Neural crest cell (in vitro differentiated cells): ENCODE measurements at places on chromosomes 16 and 17.

DNA sequence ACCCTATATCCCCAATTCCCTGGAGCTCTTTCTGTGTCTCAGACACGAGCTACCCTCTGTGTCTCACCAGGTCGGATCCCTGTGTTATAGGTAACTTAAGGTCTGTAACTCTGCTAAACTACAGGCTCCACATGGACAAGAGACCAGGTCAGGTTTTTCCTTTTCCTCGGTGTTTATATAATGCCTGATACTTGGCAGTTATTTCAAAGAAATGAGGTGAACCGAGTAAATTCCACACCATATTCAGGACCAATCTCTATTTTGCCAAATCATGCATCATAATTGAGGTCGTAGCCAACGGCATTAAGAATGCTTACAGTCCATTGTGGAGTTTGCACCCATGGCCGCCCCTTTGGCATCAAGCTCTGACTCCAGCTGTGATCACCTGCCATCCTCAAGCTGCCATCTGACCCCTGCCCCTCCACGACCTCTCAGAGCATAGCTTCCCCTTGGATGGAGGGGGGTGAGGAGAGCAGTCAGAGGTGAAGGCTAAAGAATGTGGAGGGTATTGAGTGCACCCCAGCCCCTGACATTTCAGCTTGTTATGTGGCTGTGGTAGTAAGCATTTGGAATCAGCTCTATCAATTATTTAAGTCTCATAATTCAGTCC, 434.7 kb upstream of the RBFOX1 start:
- no peak for DNase-seq

GRCh38 chr17:4446326-4447071, 12.8 kb downstream of the SPNS3 start:
- no peak for DNase-seq

GRCh38 chr17:34879146-34879545, 82.1 kb downstream of the CCT6B start:
- no peak for DNase-seq

GRCh38 chr16:70258946-70259345, 7.2 kb upstream of the EXOSC6 start:
- no peak for DNase-seq

DNA sequence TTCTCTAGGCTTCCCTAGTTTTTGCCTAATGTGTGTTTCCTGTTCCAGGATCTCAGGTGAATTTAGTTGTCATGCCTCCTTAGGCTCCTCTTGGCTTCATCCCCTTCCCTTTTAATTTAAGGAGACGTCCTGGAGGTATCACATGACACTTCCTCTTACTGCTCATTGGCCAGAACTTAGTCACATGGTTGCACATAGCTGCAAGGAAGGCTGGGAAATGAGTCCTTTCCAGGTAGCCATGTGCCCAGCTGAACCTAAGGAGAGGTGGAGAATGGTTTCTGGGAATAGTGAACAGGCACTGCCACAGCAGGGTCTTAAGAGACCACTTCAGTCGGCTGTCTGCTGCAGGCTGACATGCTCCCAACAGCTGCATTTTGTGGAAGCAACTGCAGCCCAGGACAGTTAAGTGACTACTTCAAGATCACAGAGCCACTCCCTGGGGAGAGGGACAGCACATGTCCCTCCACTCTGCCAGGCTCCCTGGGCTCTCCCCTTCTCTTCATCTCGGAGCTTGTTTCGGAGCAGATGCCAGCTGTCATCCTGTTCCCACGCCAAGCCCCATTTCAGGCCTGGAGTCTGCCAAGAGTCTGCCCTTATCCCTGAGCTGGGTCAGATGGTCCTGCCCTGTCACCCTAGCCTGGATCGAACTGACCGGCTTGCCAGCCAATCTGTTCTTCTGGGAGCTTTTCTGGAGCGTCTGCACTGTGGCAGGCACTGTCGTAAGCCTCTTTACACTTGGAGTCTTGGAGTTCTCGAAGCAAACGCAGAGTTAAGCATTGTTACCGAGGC, 81.4 kb upstream of the FOXF1 start:
- DNase-seq: no peak

GRCh38 chr16:7423434-7424044, 90.9 kb downstream of the RBFOX1 start:
- no peak for DNase-seq

DNA sequence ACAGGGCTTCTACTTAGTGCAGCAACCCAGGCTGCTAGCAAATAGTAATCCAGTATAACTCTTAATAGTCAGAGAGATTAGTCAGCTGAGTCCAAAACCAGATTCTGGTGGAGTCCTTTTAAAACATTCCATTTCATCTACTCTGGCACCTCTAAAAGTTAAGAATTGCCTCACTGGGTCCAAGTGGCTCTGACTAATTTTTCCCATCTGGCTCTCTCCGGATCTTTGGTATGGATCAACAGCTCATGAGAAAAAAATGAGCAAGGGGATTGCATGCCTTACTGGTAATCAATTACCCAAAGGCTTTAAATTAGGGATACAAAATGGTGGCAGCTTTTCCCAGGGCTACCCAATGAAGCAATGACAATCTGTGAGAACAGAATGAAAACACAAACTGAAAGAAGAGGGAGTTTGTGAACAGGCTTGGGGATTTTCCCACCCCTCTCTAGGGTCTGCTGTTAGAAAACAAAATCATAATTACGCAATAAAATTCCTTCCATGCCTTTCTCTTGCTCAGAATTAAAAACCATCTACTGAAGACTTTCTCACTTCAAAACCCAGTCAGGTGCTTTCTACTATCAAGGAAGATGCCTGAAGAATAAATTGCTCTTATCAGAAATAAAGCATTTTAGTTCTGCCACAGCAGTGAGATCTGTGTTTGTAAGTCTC, 84.6 kb upstream of the PMFBP1 start:
- no peak for DNase-seq

DNA sequence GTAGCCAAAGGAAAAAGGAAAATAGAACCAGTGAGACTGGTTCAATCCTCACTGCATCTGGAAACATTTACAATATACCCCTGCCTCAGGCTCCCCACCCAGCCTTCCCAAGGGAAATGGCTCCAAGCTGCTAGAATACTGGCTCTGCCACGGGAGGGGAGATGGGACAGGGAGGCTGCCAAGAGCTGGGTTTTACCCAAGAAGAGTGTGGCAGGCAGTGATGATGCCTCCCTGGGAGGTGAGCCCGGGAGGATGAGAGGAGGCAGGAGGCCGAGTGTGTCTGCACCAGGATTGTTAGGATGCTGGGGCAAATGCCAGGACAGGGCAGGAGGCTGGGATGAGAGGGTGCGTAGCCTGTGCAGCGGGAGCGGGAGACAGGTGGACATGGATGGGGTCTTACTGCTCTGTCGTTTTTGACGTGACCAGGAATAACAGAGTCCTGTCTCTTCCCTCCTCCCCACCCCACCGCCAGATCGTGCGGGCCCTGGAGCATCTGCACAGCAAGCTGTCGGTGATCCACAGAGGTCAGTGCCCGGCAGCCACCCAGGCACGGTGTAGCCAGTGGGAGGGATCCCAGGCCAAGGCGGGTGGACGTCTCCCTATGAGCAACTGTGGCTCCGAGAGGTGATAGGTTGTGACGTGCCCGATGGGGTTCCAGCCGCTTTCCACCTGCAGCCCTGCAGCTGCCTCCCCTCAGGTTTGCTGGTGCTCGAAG, 18.4 kb downstream of the MAP2K3 start:
- DNase-seq: no peak
